ENCODE measurements at places on chromosomes 4 and X. TPM values are rescaled to one million over a fixed set of nuclear protein-coding genes. Genes with fewer than 3 reads are reported as not detected.
A peak's percentile ranks its signal among the peaks of the same experiment; 100 is the strongest.

PLP1 gene
- not detected for total RNA-seq

DNA sequence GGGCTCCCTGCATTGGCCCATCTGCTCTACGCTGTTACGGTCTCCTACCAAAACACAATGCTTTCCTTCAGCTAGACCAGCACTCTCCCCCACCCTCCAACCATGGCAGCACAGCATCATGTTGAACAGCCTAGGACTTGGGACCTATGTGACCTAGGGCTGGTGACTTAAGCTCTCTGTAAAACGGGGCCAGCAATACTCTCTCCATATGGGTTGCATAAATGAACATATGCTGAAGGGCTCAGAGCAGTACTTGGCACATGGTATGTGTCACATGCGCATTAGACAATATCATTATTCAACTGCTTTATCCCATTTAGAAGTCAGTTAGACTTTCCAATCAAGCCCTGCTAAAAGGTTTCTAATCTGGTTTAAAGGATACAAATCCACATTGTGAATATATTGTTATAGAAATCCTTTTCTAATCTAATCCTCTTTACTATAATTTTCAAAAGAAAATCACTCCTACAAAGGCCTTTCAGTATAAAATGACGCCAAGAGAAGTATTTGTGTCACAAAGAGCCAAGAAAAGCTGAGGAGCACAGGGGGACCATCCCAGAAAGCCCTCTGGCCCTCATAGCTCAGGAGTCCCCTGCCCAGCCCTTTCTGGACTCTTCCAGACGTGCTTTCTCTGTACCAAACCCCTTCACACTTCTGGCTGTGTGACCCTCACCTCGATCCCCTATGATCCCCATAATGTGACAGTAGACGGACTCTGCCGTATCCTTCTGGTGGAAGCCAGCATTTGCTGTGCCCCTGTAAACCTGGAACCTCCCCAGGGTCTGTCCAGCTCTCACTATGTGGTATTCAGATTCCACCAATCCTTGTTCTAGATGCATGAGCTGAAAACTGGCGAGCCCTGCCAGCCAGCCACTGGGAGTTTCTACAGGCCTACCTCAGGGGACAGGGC is 42.3 kb downstream of the NSG1 start:
- no peak for DNase-seq

DNA sequence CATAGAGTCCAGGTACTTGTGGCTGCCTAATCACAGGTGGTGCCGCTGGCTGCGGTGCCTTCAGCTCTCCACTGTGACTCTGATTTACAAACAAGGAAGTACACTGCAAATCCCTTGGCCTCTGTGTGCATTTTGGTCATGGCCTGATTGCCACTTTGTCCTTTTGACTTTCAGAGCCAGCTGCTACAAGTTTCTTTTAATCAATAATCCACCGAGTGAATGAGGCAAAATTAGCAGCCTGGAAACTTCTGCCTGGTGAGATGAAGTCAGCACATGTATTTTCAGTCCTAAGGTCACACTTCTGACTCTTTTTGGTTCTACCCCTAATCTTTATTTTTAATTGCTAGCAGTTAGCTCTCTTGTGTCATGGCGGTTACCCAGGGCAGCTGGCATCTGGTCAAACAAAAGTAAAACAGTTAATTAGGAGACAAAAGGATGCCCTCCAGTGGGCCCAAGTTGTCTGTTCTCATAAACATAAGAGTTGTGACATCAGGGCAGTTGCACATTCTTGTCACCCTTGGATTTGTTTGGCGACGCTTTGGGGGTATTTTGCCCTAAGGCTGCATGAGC is 62.3 kb upstream of the LNX1 start:
- DNase-seq: peak; percentile 2

DNA sequence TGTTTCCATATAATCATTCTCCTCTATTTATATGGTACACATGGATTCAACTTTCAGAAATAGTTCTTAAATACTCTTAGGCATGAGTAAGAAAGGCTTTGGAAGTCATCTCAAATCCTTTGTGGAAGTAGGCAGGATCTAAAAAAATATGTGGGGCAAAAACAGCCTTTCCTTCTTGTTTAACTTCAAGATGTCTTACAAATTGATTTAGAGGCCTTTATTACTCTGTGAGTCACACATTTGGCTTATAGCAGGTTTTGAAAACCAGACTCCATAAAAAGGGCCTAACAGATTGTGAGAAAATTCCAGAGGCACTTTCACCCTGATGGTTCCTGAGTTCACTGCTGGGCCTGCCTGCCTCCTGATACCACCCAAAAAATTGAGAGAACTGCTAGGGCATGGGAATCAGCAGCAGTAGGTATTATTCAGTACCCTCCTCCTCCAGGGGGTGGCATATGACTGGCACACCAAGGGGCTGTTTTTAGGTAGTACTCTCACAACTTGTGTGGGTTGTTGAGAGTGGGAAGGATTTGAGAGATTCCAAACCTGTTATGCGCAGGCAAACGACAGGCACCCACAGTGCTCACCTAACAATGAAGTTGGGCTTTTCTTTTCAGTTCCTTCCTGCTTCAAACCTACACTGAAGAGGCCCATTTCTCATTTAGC is 162.7 kb upstream of the MBNL3 start:
- DNase-seq: no peak

DNA sequence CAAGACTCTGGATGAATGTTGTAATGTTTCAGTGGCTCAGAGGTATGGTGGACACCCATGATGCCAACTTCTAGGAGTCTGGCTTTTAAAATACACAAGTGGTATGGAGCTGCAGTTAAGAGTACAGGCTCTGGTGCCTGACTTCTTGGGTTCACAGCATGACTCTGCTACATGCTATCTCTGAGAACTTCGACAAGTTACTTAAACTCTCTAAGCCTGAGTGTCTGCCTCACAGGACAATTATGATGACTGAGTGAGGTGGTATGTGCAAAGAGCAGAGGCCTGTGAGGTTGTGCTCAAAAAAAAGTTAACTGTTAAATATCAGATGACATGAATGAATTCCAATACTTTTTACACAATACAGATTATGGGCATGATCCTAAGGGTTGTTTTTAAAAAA is 90.9 kb upstream of the SRD5A3 start:
- no peak for DNase-seq

DNA sequence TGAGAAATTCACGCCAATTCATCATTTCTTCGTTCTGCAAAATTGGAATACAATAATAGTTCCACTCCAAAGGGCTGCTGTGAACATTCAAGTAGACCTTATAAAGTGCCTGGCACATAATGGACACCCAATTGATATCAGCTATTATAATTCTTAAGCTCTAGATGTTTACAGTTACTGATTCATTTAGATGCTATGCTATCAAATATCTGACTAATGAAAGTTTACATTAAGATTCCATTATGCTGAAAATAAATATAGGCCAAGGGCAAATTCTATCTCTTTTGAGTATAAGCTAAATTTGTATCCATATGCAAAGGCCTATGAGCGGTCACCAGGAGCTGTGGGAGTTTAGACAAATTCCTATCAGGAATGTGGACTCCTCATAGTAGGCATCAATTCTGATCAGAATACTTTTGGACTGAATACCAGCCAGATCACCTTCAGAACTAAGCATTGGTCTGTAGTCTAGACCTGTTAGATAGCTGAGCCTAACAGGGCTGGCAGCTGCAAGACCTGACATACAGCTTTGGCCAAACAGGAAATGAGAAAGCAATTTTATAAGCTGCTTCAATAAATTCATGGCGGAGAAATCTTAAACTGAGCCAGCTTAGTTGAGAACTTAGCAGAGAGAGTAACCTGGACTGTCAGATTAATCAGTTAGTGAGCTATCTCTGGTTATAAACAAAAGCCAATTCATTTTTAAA is 384.3 kb upstream of the ACTRT1 start:
- DNase-seq: no peak

DNA sequence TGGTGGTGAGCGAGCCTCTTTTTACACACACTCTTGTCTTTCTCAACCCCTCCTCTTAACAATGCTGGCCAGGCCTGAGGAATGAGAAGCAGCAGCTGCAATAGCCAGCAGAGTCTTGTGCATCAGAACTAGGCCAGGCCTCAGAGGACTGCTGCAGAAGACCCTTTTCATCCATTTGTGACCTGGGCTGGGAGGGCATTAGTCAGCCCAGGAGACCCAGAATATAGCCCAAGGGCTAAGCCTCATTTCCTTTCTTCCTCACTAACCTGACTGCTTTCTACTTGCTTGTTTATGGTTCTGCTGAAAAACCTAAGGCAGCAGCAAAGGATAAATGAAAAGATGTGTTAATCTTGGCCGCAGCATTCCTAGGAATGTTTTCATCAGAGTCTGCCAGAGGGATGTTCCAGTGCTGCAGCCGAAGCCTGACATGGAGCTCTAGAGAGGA is 254.7 kb upstream of the AR start:
- DNase-seq: no peak

DNA sequence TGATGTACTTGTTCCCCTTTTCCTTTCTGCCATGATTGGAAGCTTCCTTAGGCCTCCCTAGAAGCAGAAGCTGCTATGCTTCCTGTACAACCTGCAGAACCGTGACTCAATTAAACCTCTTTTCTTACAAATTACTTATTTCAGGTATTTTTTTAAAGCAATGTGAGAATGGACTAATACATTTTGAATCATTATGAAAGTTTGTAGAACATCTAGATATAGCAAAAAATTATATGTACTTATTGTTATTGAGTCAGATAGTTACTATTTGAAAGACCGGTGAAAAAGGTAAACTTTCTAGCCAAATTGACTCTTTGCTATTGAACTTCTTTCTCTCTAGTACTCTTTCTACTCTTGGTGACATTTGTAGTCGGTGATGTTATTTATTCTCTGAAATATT is 777.3 kb upstream of the GALNTL6 start:
- DNase-seq: no peak

- no peak for DNase-seq
Measured at GRCh38 chr4:100935090-100935489, 412.2 kb downstream of the PPP3CA start.
